T47D (cell line): ENCODE measurements at places on chromosomes 13 and 19.
A peak's percentile ranks its signal among the peaks of the same experiment; 100 is the strongest.

DNA sequence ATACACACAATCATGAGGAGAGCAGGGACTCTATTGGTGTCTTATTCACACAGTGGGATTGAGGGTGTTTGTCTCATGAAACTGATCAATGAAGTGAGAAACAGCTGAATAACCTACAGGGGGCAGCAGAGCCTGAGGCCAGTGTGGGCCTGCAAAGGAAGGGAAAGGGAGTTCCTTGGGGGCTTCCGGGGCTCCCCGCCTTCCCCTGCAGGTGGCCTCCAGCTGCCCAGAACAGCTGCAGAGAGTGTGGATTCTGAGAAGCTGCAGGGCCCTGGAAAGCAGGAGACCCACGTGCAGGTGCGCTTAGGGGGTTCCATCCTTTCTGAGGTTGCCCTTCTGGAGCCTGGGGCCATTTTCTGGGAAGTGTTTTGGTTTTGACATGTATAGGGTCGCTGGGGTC lies 20.1 kb downstream of the ZNF763 start:
- DNase-seq: no peak

DNA sequence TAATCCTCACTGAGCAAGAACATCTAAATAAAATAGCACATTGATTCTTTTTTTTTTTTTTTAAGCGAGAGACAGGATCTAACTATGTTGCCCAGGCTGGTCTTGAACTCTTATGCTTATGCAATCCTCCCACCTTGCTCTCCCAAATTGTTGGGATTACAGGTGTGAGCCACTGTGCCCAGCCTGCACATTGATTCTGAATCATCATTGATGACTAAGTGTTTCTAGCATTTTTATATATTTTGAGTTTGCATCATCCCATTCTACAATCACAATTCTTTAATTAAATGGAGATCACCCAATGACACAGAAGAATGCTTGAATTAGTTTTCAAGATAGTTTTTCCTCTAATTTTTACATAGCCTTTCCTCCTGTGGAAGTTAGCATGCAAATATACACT lies 354.1 kb downstream of the KLF5 start:
- no peak for DNase-seq

- no peak for DNase-seq
These were observed 1332.0 kb upstream of the PCDH20 start for GRCh38 chr13:62747629-62748028.

GRCh38 chr13:64414381-64414780 lies 2815.8 kb downstream of the PCDH9 start:
- no peak for DNase-seq

GRCh38 chr19:35141837-35142605 lies 1.0 kb upstream of the FXYD7 start:
- no peak for DNase-seq

GRCh38 chr13:58239774-58240268 lies 608.3 kb downstream of the PCDH17 start:
- no peak for DNase-seq

DNA sequence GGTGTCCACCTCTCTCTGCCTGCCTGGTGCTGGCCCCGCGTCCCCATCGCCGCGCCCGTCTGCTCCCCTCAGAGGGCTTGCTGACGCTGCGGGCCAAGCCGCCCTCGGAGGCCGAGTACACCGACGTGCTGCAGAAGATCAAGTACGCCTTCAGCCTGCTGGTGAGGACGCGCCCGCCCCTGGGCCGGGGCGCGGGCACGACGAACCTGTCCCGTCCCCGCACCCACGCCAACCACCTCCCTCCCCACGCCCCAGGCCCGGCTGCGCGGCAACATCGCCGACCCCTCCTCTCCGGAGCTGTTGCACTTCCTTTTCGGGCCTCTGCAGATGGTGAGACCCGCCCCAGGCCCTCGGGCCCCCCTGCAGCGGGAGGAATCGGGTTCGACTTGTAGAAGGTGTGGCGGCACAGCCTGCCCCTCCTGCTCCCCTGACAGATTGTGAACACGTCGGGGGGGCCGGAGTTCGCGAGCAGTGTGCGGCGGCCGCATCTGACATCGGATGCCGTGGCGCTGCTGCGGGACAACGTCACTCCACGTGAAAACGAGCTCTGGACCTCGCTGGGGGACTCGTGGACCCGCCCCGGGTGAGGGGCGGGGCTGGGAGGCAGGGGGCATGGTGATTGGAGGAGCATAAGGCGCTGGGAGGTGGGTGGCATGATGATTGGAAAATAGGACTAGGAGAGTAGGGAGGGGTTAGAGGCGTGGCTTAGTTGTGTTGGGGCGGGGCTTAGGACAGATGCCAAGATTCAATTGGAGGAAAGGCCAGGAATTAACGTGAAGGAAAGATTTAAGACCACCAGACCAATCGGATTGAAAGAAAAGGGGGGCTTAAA lies 6.6 kb downstream of the EPS8L1 start:
- no peak for DNase-seq

GRCh38 chr13:112968910-112969691 lies at the start of gene MCF2L:
MCF2L (plus strand) TSS chr13:112969214; CDS start chr13:112969380, 166 bp downstream.
- DNase-seq: peak; percentile 64

GRCh38 chr19:48448563-48448962 lies 2.8 kb downstream of the GRWD1 start:
- DNase-seq: no peak

DNA sequence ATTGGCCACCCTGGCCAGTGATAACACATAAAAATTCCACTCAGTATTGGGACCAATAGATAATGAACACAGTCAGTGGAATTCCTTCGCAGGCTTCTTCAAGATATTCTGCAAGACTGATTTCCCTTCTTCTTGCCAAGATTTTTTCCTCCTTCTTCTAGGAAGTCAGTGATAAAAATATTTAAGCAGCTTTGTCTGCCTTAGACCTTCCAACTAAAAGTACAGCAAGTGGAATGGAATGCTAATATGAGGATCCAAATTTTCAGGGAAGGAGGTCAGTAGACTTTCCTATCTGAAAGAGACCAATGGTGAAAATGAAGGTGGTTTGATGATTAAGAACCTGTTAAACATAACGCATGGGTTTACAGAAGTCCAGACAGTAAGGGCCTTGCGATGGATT lies 9.6 kb downstream of the STARD13 start:
- no peak for DNase-seq

DNA sequence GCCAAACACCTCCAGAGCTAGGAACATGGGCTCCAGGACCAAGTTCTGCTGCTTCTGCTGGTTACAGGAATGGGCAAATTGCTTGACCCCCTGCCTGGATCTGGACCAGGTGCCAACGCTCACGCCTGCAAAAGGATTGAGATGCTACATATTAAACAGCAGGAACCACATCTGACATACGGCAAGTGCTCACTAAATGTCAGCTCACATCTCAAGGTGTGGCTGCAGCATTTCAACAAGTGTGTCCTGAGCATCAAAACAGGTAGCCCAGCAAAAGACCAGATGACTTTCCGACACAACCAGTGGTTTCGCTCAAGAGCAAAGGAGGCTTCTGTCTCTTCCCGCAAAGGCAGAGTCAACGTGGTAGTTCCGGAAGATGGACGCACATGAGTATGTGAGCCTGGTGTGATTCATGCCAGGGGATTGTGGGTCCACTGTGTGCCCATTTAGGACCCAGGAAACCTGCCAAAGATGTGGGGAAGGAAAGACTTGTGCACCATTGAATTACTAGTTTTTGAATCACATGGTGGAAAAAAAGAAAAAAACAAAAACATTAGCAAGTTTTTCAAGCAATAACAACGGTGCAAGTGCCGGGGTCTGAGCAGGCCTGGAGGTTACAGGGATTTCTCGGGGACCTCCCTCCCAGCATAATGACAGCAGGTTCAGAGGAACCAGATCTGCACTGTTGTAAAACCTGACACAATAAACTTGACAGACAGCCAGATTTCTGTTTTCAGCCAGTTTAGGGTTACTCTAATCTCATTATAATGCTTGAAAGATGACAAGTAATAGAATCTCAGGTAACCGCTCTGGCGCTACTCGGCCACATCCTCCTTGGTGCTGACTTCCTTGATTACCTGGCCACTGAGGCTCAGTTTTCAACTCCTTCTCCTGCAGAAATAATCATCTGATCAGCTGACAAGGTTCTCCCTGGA lies 77.9 kb downstream of the SOX1 start:
- no peak for DNase-seq

- no peak for DNase-seq
These were observed 246.3 kb upstream of the RFC3 start for GRCh38 chr13:33571618-33572017.

- no peak for DNase-seq
These were observed 53.0 kb downstream of the LRCH1 start for GRCh38 chr13:46605825-46606554.

DNA sequence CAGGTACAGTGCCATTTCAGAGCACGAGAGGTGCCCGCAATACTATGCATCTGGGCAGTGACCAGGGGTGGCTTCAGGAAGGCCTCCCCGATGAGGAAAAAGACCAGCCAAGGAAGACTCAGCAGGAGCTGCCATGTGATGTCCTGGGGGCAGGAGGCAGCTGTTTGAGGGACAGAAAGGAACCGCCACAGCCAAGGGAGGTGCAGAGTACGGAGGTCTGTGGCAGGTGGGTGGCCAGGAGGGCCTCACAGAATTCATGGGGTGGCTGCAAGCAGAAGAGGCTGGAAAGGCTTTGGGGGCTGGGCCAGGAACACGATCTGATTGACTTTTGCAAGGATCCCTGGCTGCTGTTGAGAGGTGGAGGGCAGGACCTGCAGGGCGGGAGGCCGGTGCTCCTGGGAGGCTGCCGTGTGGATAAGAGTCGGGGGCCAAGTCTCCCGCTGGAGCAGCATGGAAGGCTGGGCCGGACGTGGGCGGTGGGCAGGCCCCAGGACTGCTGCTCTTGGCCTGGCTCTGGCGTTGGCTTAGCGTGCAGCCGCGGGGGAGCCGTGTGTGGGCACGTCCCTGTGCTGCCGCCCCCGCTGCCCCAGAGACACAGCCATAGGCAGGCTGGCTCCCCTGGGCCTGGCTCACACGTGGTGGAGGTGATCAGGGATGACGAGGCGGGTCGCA lies 29.1 kb downstream of the CEBPA start:
- no peak for DNase-seq

DNA sequence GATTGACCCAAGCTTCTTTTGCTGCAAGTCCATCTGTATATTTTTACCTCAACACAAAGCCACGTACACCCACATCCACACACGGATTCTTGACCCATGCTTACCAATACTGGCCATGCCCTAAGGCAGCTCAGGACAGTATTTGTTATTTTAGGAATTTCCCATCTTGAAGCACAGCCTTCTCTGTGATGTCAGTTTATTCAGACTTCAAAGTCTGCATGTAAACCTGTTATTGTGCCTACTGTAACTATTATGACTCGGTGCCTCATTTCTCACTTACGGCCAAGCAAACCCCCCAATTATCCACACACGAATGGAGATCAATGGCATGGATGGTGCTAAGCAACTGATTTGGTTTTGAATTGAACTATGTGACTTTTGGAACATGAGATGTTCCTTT lies 17.5 kb downstream of the CLDN10 start:
- DNase-seq: no peak

- DNase-seq: no peak
These were observed 274.7 kb downstream of the DNAJC15 start for GRCh38 chr13:43297967-43298678.

- DNase-seq: peak; percentile 10
These were observed 28.4 kb downstream of the TMTC4 start for GRCh38 chr13:100646030-100646673.

- DNase-seq: no peak
These were observed 1405.1 kb downstream of the PCDH9 start for GRCh38 chr13:65825039-65825438.

DNA sequence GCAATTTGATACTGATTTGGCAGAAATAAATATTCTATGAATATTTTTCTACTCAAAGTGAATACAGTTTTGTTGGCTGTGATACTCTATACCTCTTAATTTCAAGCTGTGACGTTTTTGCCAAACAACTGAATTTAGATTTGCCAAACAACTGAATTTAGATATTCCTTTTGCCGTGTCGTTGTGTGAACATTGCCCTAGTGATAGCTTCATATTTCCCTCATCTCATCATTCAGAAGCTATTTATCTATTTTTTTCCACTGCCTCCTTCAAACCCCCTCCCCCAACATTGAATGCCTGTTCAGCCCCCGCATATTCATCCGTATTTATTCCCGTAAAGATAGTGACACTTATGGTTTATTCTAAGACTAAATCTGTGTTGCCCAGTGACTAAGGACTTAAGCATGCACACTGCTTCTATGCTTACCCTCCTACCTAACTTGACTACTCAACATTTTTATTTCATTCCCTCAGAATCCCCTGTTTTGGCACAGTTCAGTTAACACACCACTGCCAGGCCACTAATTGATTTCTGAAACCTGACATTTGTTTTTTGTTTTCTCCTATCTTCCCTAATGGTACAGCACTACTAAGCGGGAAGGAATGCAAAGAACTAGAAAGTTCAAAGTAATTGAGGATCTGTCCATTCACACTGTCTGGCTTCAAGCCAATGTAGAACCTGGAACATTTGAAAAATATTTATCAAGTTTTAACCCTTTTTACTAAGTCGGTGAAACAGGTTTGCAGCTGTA lies 2.8 kb upstream of the KLF5 start:
- DNase-seq: no peak

DNA sequence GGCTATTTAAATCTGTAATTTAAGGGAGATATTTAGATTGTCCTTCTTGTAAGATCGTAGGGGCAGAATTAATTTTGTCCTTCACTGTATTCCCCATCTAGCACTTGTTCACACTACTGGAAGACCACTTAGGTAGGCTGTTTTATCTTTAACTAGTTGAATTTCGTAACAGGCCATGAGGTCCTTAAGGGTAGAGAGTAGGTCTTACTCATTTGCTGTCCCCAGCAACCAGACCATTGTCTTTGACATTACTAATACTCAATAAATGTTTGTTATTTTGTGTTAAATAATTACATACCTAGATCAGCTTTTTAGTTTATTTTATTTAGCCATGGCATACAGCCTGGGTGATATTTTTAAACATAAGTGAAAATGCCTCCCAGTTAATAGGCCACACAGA lies 177.1 kb downstream of the PCCA start:
- DNase-seq: no peak
